ENCODE measurements at places on chromosomes 2 and 18.
A peak's percentile ranks its signal among the peaks of the same experiment; 100 is the strongest.

- peak; percentile 46 for DNase-seq
Observed at GRCh38 chr18:13548966-13549879, 177.1 kb downstream of the FAM210A start.

- DNase-seq = no peak
Observed at GRCh38 chr2:165277295-165277694, 38.1 kb downstream of the SCN2A start.

GRCh38 chr18:70142001-70142400, 63.5 kb downstream of the RTTN start:
- no peak for DNase-seq

DNA sequence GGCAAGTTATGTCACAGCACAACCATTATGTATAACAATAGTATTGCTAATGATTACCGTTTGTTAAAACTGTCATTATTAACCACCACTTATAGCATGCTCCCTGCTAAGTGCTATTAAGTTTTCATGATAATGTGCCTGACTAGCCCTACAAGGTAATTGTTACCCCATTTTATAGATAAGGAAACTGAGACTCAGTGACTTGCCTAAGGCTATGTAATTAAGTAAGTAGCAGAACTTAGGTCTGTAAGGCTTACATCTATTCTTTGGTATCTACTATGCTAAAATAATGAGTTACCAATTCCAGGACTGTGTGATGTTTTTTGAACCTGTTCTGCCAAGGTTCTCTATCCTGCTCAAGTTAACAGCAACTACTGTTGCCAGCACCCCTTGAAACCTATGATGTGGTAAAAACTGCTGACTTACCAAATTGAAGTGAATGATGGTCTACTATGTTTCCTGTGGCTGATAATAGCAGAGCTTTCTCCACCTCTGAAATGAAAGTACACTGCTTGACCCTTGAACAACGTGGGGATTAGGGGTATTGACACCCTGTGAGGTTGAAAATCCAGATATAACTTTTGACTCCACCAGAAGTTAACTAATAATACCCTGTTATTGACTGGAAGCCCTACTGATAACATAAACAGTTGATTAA, 18.2 kb downstream of the ACVR2A start:
- DNase-seq = no peak

- no peak for DNase-seq
Observed at GRCh38 chr18:34550902-34551301, 159.2 kb upstream of the DTNA start.

GRCh38 chr18:2879889-2880288, 33.1 kb downstream of the EMILIN2 start:
- no peak for DNase-seq

GRCh38 chr18:37403100-37403781, 162.4 kb downstream of the CELF4 start:
- no peak for DNase-seq

DNA sequence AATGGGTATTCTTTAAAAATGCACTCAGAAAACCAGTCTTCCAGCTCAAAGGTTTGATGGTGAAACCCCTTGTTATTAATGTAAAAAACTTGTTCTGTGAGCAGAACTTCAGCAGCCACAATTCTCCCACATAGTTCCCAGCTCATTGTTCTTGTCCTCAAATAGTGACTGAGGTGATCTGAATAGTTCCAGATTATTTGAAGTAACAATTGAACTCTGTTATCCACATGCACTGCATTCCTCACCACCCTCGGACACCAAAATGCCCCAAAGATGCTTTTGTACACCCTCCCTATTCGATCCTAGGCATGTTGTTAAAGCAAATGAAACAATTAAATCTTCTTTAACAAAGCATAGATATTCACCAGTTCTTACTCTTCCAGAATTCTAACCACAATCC, 2186.8 kb upstream of the CELF4 start:
- DNase-seq = no peak

DNA sequence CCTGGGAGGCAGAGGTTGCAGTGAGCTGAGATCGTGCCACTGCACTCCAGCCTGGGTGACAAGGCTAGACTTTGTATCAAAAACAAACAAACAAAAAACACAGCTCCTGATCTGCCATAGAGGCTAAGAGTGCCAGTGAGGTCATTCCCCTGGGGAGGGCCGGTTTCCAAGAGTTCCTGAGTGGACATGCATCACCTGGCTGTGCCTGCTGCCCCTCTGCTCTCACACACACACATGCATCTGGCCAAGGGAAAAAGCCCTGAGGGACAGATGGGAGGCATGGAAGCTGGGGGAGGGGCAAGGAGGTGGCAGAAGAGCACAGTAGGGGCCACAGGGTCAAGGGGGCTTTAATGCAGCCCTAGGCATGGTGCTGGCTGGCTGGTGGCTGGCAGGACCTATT, 60.4 kb downstream of the ZBTB7C start:
- DNase-seq = no peak

DNA sequence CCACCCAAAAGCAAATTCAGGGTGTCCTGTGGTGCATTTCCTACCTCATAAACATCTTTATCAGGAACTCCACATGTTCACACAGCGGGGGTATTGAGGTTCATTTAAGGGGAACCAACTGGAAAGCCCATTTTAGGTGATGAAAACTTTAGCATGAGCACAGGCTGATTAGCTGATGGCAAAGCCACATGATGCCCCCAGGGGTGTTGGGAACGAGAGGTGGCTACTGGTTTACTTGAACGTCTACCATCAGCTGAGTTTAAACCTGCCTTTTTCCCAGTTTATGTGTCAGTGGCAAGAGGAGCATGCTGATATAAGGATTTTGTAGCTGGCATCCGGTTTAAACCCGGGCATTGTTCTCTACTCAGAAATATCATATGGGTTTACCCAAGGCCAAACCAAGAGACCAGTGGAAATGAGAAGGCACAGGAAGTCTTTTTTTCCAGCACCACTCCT, 54.5 kb upstream of the UPP2 start:
- no peak for DNase-seq

- DNase-seq = no peak
Observed at GRCh38 chr2:128414946-128415778, 96.5 kb upstream of the HS6ST1 start.

GRCh38 chr2:149901231-149901859, 313.8 kb upstream of the MMADHC start:
- no peak for DNase-seq

DNA sequence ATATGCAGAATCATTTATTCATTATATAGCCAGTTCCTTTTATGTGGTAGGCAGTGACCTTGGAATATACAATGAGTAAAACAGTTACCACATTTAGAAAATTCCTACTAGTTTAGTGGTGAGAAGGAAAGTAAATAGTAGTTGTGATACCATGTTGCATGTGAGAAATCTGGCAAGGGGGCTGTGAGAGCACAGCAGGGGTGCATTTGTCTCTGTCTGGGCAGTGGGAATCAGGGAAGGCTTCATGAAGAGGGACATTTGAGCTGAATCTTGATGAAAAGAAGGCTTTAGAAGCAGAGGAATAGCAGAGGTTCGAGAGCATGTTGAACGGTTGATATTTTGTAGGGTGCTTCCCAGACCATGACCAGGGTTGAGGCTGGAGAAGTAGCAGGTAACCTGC, 78.7 kb downstream of the RAB3GAP1 start:
- DNase-seq = no peak
